ENCODE measurements at places on chromosomes 2 and 18.

GRCh38 chr18:23479829-23480505 is 23.3 kb upstream of the RMC1 start:
- DNase-seq: no peak

GRCh38 chr2:160499865-160500264 is 6.3 kb upstream of the RBMS1 start:
- no peak for DNase-seq

DNA sequence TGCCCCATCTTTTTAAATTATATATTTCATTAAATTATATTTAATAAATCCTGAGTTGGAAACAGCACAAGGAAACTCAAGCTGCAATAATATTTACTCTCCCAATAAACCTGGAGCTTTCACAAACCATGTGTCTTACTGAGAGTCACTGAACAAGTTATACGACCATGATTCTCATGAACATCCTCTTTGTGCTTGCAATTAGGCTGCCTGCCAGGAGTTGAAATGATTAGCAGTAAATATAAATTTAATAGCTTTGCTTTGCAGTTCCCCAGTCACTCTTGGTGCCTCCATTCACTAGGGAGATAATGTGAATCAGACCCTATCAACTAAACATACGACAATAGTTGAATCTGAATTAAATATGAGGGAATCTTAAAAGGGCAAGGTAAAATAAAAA is 905.1 kb downstream of the NRXN1 start:
- no peak for DNase-seq

GRCh38 chr2:168231609-168232241 is 15.7 kb downstream of the STK39 start:
- no peak for DNase-seq

GRCh38 chr2:30641765-30642345 is 165.4 kb downstream of the CAPN13 start:
- DNase-seq: no peak

DNA sequence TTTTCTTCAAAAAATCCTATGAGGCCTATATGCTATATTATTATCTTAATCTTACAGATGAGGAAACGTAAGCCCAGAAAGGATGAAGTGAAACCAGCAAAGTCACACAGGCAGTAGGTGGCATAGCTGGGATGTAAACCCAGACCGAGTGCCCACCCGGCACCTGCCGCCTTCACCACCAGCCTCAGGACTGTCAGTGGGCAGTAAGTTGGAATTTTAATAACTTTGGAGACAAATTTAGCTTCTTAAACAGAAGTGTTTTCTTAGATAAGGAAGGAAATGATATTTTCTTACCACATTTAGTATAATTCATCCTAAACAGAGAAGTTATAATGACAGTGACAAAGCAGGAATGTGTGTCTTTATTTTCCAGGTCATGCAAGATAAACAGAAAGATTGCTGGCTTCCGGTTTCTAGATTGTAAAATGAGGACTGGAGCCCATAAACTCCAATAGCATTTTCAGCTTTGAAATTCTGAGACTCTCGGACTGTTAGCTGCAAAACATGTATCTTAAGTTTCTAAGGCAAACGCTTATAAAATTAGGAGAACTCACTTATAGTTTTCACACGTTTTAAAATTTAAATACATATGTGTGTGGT is 59.3 kb downstream of the CD8B2 start:
- DNase-seq: no peak

DNA sequence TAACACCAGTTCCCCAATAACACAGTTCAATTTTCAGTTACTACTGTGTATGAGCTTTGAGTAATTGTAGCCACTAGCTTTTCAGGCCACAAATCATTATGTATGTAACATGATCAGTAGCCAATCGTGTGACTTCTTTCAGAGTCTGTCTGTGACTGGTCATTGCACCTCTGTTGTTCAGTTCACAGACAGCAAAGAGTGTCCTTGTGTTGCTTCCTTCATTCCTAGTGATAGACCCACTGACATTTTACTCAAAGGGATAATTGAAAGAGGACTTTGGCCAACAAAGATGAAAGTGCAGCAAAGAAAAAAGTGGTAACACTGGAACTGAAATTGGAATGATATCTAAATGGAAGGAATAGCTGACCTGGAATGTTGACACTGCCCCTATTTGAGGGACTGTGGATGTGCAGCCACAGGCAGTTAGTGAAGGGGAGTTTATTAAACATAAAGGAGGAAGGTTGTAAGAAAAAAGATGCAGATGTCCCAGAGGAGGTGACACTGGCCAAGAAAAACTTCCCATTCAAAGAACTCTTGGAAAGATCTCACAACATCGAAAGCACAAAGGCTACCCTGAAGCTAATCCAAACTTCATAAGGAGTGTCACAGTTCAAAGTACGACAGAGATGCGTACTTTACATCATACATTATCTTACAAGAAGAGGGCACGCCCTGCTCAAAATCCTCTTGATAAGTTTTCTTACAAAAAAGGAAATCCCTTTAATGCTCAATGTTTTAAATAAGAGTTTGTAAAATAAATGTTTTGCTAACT is 19.3 kb downstream of the TTC39C start:
- DNase-seq: no peak

DNA sequence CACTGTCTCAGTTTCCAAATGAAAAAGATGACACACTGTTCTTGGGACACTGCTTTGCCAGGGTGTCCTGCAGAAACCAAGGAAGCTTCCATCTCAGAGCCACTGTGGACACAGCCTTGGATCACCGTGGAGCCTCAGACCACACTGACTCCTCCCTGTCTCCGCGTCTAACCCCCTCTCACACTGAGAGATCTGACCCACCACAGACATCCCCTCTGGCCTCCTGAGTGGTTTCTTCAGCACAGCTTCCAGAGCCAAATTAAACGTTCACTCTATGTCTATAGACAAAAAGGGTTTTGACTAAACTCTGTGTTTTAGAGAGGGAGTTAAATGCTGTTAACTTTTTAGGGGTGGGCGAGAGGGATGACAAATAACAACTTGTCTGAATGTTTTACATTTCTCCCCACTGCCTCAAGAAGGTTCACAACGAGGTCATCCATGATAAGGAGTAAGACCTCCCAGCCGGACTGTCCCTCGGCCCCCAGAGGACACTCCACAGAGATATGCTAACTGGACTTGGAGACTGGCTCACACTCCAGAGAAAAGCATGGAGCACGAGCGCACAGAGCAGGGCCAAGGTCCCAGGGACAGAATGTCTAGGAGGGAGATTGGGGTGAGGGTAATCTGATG is 113.4 kb upstream of the PKDCC start:
- no peak for DNase-seq

- no peak for DNase-seq
Measured at GRCh38 chr2:30454571-30454970, 7.5 kb downstream of the LCLAT1 start.

GRCh38 chr2:59919579-59919978 is 633.9 kb downstream of the BCL11A start:
- no peak for DNase-seq

- DNase-seq: peak; percentile 48
Measured at GRCh38 chr2:84946204-84947009, 24.6 kb upstream of the KCMF1 start.

- no peak for DNase-seq
Measured at GRCh38 chr2:82027921-82028615, 1723.5 kb upstream of the LRRTM1 start.

DNA sequence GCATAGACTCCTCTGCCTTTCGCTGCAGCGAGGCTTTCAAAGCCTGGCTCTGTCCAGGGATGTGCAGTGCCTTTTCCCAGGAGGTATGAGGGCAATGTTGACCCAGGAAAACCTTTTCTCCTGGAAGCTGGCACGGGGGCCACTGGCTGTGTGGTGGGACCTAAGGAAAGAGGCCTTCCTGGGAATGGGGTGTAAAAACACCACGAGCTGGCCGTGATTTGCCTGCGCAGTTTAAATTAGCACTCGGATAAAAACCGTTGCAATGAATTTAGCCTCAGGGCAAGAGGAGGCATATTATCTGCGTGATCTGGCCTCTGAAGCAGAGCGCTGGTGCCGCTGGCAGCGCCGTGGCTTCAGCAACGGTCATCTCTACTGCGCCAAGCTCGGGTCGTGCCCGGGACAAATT is 3.0 kb downstream of the OSR1 start:
- DNase-seq: no peak

DNA sequence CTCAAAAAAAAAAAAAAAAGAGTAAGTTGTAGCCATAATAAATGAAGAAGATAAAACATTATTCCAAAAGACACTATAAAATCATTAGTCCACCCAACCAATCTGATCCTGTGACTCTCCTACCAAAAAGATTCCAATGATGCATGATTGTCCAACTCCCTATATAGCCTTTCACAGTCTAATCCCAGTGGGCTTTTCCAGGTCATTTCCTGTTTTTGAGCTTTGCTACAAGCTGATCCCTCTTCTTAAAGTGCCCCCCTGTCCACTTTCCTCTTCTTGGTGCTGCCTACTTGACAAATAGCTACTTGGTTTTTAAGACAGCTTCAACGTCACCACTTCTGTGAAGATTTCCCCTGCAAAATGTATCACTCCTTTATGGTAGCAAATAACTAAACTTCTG is 88.4 kb downstream of the SEMA4F start:
- DNase-seq: no peak

- DNase-seq: no peak
Measured at GRCh38 chr18:29251681-29252080, 1074.8 kb upstream of the CDH2 start.

DNA sequence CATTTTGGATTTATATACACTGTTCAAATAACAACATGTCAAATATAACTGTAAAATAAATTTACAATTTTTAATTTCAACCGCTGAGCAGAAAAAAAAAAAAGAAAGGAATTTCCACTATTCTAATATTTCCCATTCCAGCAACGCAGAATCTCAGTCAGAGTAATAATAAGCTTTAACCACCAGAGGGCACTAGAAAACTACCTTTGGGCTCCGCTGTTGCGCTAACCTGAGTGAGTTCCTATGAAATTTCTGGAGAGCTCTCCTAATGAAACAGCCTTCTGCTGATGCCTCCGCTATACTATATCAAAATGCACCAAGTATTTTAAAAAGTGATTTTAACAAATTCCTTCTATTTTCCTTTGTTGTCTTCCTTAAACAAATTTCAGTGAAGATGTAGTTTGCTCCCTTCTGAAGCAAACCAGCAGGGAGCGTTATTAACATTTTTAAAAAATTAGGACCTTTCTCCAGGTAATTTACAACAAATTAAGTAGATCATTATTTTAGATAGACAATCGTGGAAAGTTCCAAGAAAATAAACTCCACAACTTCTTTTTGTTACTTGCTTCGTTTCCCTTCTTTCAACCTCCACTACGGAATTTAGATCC is 23.0 kb downstream of the ERMN start:
- DNase-seq: peak; percentile 49

DNA sequence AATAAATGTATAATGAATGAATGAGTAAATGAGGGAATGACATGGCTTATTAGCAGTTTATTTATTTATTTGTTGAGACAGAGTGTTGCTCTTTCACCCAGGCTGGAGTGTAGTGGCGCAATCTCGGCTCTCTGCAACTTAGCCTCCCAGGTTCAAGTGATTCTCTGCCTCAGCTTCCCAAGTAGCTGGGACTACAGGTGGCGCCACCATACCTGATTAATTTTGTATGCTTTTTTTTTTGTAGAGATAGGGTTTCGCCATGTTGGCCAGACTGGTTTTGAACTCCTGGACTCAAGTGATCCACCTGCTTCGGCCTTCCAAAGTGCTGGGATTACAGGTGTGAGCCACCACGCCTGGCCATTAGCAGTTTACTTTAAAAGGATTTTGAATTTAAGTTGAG is 100.3 kb upstream of the CAVIN2 start:
- DNase-seq: no peak

GRCh38 chr18:35324926-35325655 is 19.1 kb downstream of the ZNF24 start:
- no peak for DNase-seq

GRCh38 chr2:184646177-184646576 is 47.8 kb downstream of the ZNF804A start:
- DNase-seq: no peak

DNA sequence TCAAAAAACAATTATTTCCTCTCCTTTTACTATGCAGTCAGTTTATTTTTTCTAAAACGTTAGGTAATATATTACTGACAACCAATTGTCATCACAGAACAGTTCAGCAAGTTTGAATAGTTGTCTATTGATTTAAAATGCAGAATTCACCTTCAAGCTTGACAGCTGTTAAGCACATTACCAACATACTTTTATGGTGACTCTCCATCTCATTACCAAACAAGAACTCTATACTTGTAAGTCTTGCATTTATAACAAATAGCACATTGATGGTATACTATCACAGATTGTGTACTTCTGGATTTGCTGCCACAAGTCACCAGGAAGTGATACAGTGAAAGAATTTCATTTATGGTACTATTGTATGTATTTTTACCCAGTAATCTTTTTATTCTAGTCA is 99.4 kb upstream of the PPP1CB start:
- DNase-seq: no peak

DNA sequence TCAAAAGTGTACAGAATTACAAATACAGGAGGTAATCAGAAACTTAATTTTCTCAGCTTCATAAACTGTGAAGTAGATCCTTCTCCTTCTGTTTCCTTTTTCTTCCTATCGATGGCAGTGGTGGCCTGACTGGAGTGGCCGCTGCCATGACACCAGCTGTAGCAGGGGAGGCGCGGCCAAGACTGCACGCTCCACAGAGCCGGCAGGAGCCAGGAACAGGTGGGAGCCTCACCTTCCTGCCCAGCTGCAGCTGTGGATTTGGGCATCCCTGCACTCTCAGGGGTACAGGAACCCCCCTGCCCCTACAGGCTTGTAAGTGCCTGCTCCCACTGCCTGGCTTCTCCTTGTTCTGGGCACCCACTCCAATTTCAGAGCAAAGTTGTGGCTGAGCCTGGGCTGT is 76.1 kb downstream of the EPB41L3 start:
- DNase-seq: no peak

DNA sequence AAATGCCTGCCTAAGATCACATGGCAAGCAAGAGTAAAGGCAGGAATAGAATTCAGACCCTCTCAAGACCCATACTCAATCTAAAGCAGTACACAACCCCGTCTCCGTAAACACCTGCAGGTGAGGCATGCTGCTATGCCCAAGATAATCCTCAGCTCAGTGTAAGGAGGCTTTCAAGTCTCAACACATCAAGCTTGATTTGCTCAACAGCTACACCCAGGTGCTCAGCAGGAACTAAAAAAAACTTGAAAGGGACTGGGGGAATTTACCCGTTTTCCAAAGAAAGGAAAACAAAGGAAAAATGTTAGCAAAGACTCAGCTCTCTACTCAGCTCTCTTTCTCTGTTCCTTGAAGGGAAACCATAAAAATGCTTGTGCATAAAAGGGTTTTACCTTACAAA is 301.8 kb downstream of the C1D start:
- no peak for DNase-seq

DNA sequence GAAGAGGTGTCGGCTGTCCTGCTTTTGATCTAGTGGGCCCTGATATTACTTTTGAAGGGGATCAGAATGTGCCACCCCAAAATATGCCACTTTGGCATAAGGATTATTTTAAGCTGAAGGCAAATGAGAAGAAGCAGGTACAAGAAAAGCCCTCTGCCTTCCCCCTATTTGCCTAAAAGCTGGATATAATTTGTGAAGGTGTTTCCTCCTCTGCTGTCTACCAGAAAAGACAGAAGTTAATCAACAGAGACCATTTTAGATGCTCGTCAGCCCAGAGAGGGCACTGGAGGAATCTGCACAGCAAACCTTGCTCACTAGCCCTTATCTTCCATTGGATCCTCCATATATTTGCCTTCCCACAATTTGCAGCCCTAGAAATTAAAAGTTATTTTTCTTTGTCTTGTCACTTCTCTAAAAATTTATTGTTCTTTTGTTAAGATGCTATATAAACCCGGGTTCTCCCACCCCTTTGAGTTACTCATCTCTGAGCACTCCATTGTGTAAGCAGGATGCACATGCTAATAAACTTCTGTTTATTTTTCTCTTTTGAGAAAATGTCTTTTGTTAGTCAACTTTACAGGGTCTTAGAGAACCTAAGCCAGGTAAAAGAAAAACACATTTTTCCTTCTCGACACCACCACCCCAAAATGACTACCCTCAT is 163.2 kb upstream of the SLC1A4 start:
- DNase-seq: no peak

Measured in central memory CD4-positive, alpha-beta T cell (primary cell).